Type B pancreatic cell (in vitro differentiated cells): ENCODE measurements at places on chromosomes 13 and 19. TPM values are rescaled to one million over a fixed set of nuclear protein-coding genes. Genes with fewer than 3 reads are reported as not detected.

Gene DPF1
- total RNA-seq: 0.93 and 12.6 TPM in 2 replicates

Gene BLOC1S3
- total RNA-seq: 9.2 and 10.2 TPM in 2 replicates

DNA sequence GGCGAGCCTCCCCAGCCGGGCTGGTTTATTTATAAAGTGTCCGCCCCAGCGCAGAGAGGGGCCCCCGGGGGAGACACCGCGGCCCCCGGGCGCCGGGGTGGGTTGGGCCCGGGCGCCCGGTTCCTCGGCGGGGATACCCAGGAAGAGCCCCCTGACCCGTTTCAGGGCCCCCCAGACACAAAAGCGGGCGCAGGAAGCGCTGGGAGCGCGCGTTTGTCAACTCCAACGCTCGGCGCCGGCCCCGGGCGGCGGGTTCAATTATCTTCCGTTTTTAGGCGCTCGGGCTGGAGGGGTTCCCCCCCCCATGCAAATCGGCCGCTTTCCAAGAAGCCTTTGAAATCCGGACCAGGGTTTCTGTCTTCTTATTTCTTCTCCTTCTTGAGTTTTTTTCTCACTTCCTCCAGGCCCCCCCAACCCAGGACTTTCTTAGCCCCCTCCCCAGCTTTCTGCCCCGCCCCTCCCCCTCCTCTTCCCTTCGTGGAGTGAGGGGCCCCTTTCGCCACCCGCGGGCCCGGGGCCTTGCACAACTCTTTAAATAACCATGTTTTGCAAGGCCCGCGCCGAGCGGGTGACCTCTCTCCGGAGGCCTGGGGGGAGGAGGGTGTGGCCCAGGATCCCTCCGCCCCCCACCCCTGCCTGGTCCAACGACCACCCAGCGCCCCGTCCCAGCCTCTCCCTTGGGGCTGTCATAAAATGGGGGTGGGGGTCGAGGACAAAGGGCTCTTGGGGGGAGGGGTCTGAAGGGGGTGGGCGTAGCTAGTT, 935 bp downstream of the ARID3A start:
- peak; percentile 76 for DNase-seq
- no peaks in the 10 kb centered on the region for H3K36me3 ChIP-seq
- H3K27ac ChIP-seq: no peak overlapping the region
- H3K27me3 ChIP-seq: no peaks in the 10 kb centered on the region
- peaks cover 6% of the 10 kb centered on the region for H3K4me1 ChIP-seq

Gene NLRP4
- not detected in 2 replicates for total RNA-seq

DNA sequence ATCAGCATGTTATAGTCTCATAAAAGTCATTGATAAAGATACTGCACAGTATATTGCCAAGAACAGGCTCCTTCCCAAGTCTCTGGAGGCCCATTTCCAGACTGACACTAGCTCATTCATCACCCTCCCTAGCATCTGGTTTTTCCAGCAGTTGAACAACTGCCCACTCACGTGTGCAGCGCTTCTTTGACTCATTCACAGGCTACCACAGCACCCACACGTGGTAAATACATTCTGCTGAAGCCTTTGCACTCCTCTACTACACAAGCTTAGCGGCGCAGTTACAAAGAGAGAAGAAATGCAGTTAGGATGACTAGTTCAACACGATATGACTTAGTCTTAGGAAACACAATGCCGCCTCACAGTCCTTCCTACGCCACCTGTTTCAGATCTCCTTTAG, 87.7 kb downstream of the DOCK9 start:
- no peak overlapping the region for H3K4me3 ChIP-seq
- peaks cover 16% of the 10 kb centered on the region for H3K4me1 ChIP-seq
- H3K27me3 ChIP-seq: no peaks in the 10 kb centered on the region
- no peak for DNase-seq

GRCh38 chr19:16368385-16369305, 44.0 kb downstream of the KLF2 start:
- no peak for DNase-seq
- H3K4me1 ChIP-seq: peaks cover 28% of the 10 kb centered on the region
- peaks cover 6% of the 10 kb centered on the region for H3K36me3 ChIP-seq
- no peaks in the 10 kb centered on the region for H3K27me3 ChIP-seq
- H3K27ac ChIP-seq: no peak overlapping the region

- DNase-seq: no peak
- H3K4me1 ChIP-seq: peaks cover 18% of the 10 kb centered on the region
- H3K36me3 ChIP-seq: no peaks in the 10 kb centered on the region
- H3K27ac ChIP-seq: no peak overlapping the region
- H3K27me3 ChIP-seq: peaks cover 43% of the 10 kb centered on the region
Observed at GRCh38 chr13:26965952-26966700, 205.5 kb downstream of the USP12 start.

DNA sequence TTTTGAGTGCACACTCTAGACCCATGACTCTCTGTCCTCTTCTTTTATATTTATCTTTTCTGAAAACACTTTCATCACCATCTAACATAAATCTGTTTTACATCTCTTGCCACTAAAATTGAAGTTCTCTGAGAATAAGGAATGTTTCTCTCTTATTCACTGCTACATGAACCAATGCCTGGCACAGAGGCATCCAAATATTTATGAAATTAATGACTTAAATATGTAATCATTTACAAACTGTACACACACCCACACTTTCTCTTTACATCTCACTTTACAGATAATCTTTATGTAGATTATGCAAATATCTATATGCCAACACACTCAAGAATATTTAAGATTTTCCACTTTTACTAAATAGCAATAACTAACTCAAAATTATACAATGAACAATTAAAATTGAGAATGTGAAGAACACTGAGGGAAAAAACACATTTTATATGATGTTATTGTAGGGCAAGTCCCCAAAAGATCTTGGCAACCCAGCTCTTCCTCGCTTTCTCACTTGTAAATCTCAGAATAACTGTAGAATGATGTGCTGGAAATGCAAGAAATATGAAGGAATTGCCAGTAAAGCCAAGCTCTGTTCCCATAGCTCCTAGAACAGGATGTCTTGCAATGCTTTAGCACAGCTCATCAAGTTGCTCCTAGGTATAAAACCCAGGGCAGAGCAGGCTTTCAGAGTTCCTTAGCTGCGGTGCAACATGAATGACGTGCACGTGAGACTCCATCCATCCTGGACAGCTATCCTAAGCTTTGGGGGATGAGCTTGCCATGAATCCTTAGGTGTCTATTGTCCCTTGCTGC, 50.7 kb downstream of the UGGT2 start:
- no peak overlapping the region for H3K4me3 ChIP-seq
- H3K4me1 ChIP-seq: no peaks in the 10 kb centered on the region
- no peak for DNase-seq
- H3K27me3 ChIP-seq: no peaks in the 10 kb centered on the region

GRCh38 chr13:74683411-74683810, 549.2 kb upstream of the KLF12 start:
- no peak overlapping the region for H3K27ac ChIP-seq
- DNase-seq: no peak
- no peak overlapping the region for H3K4me3 ChIP-seq
- no peaks in the 10 kb centered on the region for H3K27me3 ChIP-seq
- H3K4me1 ChIP-seq: peaks cover 8% of the 10 kb centered on the region

GRCh38 chr19:42199440-42200115, 17.9 kb downstream of the DEDD2 start:
- H3K4me1 ChIP-seq: no peaks in the 10 kb centered on the region
- H3K4me3 ChIP-seq: no peak overlapping the region

Gene MBD3L2
- not detected in 2 replicates for total RNA-seq

Gene CHST8
- 5.7 and 10.8 TPM in 2 replicates for total RNA-seq

Gene PRR20A
- total RNA-seq: not detected in 2 replicates

GRCh38 chr13:77836423-77836822, 82.2 kb downstream of the EDNRB start:
- H3K4me1 ChIP-seq: peaks cover 9% of the 10 kb centered on the region
- no peak overlapping the region for H3K4me3 ChIP-seq
- no peak for DNase-seq

- peaks cover 8% of the 10 kb centered on the region for H3K4me1 ChIP-seq
- H3K27me3 ChIP-seq: no peaks in the 10 kb centered on the region
- no peak for DNase-seq
- H3K4me3 ChIP-seq: no peak overlapping the region
Observed at GRCh38 chr19:8473648-8474476, 28.6 kb downstream of the PRAM1 start.

- H3K4me3 ChIP-seq: peak overlapping the region; percentile 97
- H3K4me1 ChIP-seq: peaks cover 19% of the 10 kb centered on the region
- DNase-seq: peak; percentile 71
Observed at GRCh38 chr13:71866335-71867130, 471 bp downstream of the DACH1 start.

GRCh38 chr19:48966541-48967345, 1.6 kb downstream of the FTL start:
- H3K4me3 ChIP-seq: peak overlapping the region; percentile 98
- peaks cover 29% of the 10 kb centered on the region for H3K4me1 ChIP-seq
- H3K27me3 ChIP-seq: peaks cover 3% of the 10 kb centered on the region
- peaks cover 23% of the 10 kb centered on the region for H3K36me3 ChIP-seq
- DNase-seq: no peak
- H3K27ac ChIP-seq: peak overlapping the region; percentile 97

- peaks cover 3% of the 10 kb centered on the region for H3K4me1 ChIP-seq
- no peak for DNase-seq
- H3K4me3 ChIP-seq: no peak overlapping the region
- H3K27ac ChIP-seq: no peak overlapping the region
Observed at GRCh38 chr13:99347911-99348451, 40.8 kb upstream of the GPR183 start.

DNA sequence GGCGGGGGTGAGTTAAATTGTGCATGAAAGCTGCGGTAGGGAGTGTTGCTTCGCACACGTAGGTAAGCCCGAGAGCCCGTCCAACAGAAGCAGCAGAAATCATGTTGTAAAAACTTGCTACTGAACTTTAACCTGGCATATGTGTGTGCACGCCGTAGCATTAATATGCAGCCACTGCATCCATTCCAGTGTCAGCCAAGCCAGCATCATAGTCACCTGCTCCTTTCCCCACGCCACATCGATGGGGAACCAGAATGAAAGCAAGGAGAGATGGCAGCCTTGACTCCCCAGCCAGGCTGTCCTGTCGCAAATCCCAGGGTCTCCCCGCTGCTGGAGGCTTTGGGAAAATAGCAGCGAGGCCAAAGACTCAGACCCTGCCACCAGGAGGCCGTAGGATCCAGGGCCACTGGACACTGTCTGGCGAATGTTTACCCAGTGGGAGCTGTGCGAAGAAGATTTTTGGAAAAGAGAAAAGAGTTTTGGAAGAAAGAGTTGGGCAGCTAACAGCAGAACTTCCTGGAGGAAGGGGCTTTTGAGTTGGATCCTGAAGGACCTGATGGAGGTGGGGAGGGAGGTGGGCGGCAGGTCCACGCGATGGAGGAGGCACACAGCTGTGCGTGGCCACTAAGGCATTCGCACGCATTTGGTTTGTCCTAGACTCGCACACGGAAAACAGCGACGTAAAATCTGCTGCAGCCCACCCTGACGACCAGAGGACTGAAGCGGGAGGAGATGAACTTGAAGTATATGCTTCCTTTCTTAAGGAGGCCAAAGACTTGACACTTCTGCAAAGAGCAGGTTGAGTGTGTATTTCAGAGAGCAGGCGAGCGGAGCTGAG, 48.7 kb upstream of the RANBP3 start:
- H3K4me3 ChIP-seq: no peak overlapping the region
- no peak overlapping the region for H3K27ac ChIP-seq
- no peaks in the 10 kb centered on the region for H3K27me3 ChIP-seq

GRCh38 chr19:30223866-30224688, 148.1 kb upstream of the ZNF536 start:
- H3K27ac ChIP-seq: peak overlapping the region; percentile 42
- peaks cover 82% of the 10 kb centered on the region for H3K27me3 ChIP-seq
- H3K36me3 ChIP-seq: no peaks in the 10 kb centered on the region
- H3K4me1 ChIP-seq: peaks cover 20% of the 10 kb centered on the region
- H3K4me3 ChIP-seq: peak overlapping the region; percentile 87

Gene GPR180
- total RNA-seq: 6.1 and 6.6 TPM in 2 replicates

- H3K36me3 ChIP-seq: peaks cover 10% of the 10 kb centered on the region
- no peaks in the 10 kb centered on the region for H3K27me3 ChIP-seq
- no peak overlapping the region for H3K27ac ChIP-seq
- H3K4me1 ChIP-seq: peaks cover 18% of the 10 kb centered on the region
- no peak for DNase-seq
Observed at GRCh38 chr13:74560325-74560724, 426.1 kb upstream of the KLF12 start.

Gene MRPL54
- 35.9 and 44.0 TPM in 2 replicates for total RNA-seq

DNA sequence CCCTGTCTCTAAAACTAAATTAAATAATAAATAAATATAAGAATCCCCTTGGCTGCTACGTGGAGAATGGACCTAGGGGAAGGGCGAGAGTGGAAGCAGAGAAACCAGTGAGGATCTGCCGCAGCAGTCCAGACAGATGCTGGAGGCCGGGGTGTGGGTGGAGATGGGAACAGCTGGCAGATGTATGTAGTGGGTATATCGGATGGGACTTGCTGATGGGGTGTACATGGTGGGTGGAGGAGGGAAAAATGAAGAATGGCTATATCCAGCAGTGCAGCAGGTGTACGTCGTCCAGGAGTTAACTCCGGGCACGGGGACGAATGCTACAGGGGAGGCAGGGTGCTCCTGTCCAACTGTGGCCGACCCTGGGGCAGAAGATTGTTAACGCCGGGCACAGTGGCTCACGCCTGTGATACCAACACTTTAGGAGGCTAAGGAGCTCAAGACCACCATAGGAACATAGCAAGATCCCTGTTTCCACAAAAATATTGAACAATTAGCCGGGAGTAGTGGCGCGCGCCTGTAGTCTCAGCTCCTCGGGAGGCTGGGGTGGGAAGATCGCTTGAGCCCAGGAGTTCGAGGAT, 654 bp downstream of the CEP89 start:
- peaks cover 6% of the 10 kb centered on the region for H3K36me3 ChIP-seq
- peak overlapping the region; percentile 94 for H3K27ac ChIP-seq
- no peaks in the 10 kb centered on the region for H3K27me3 ChIP-seq
- DNase-seq: no peak
- peak overlapping the region; percentile 100 for H3K4me3 ChIP-seq

- no peaks in the 10 kb centered on the region for H3K4me1 ChIP-seq
- DNase-seq: no peak
- no peak overlapping the region for H3K27ac ChIP-seq
- no peak overlapping the region for H3K4me3 ChIP-seq
- no peaks in the 10 kb centered on the region for H3K27me3 ChIP-seq
- no peaks in the 10 kb centered on the region for H3K36me3 ChIP-seq
Observed at GRCh38 chr19:7370546-7370945, 21.8 kb downstream of the ARHGEF18 start.

Gene NTN5
- total RNA-seq: 0.86 and 1.2 TPM in 2 replicates

Gene KLK14
- total RNA-seq: 0.29 and 0.43 TPM in 2 replicates

DNA sequence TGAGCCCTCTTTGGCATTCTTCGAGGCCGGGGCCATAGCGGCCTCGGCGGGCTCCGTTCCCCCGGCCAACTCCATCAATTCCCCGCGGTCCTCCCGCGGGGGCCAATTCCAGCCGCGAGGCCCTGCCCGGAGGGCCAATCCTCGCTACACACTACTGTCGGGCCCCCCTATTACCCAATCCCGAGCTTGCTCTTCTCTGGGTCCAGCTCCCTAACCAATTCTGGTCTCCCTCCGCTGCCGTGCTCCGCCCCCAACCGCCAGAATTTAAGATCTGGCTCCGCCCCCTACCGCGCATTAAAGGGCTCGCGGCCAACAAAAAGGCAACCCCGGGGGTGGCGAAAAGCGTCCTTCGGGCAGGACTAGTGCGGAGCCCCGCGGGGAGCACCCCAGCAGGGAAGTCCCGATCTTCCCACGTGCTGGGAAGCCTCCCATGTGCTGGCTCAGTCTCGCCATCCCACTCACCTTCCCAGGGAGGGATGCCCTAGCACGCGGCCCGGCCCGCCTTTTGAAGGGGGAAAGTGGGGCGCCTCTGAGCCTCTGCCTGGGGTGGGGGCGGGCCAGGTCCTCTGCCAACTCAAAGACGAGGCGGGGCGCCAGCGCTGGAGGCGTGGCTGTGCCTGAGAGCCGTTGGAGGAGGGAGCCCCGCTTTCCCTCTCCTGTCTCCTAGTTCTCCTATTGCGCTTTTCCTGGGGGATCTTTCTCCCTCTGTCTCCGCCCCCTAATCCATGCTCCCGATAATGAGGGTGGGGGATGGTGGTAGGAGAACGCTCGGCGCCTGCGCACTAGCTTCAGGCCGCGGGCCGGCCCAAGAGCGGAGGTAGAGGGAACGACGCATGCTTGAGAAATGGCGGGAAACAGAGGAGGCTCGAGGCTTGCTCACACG, 3.5 kb downstream of the LIPE start:
- H3K4me3 ChIP-seq: peak overlapping the region; percentile 97
- peaks cover 28% of the 10 kb centered on the region for H3K4me1 ChIP-seq
